ENCODE measurements at places on chromosomes 12 and 14.

DNA sequence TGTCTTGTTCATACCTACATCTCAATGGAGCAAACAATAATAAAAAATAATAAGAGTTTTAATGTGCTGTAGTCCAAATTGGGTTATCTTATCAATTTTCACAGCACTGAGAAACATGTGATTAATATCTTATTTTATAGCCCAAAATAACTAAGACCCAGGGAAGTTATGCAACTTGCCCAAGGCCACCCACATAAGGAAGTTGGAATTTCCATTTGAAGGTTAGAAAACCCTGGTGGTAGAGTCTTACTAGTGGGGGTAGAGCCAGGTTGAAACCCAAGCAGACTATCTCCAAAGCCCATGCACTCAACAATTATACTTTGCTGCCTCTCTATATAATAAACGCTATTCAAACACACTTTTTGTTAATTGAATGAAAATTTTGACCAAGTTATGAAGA is 270.0 kb upstream of the CAND1 start:
- DNase-seq = no peak

- no peak for DNase-seq
Measured at GRCh38 chr12:122874081-122874480, 21.8 kb downstream of the VPS37B start.

GRCh38 chr14:73788317-73788598 is 63.4 kb upstream of the PTGR2 start:
- no peak for DNase-seq

GRCh38 chr12:52266514-52266913 is 7.9 kb upstream of the KRT86 start:
- no peak for DNase-seq

GRCh38 chr12:9741726-9742125 is 8.8 kb upstream of the CLECL1 start:
- no peak for DNase-seq

GRCh38 chr12:125245581-125246557 is 180.6 kb downstream of the AACS start:
- DNase-seq = no peak

- no peak for DNase-seq
Measured at GRCh38 chr12:78167510-78167909, 336.8 kb downstream of the NAV3 start.

Measured in activated naive CD4-positive, alpha-beta T cell (primary cell).